ENCODE measurements at places on chromosomes 1 and 21.

GRCh38 chr21:40797891-40798290 is 49.1 kb downstream of the DSCAM start:
- no peak for DNase-seq

GRCh38 chr1:205068457-205069040 is 15.7 kb downstream of the TMEM81 start:
- DNase-seq, result no peak

- DNase-seq, result no peak
Measured at GRCh38 chr1:203282720-203283542, 22.4 kb upstream of the BTG2 start.

DNA sequence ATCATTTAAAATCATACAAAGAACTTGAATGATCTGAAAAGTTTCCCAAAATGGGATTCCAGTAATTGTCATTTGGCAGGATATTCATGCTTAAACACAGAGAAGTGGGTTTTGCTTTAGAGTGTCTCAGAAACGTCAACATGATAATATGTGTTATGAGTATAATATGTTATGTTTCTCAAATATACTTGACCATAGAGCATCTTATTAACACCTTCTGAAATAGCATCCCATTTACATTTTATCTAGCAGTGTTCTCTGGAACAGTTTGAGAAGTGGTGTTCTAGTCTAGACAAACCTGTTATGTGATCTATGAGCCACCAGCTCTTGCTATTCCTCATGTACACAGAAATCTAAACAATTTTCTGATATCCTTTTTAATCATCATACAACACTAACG is 588.8 kb upstream of the PBX1 start:
- DNase-seq, result no peak

- no peak for DNase-seq
Measured at GRCh38 chr1:69406244-69406643, 161.5 kb upstream of the LRRC7 start.

- DNase-seq, result no peak
Measured at GRCh38 chr21:46597031-46597430, 7.9 kb downstream of the S100B start.

- no peak for DNase-seq
Measured at GRCh38 chr1:204142032-204142974, 9.5 kb downstream of the ETNK2 start.

- no peak for DNase-seq
Measured at GRCh38 chr21:24955275-24955961, 651.9 kb downstream of the MRPL39 start.

GRCh38 chr1:238985312-238985711 is 401.1 kb upstream of the CHRM3 start:
- no peak for DNase-seq

GRCh38 chr1:102861247-102861646 is 247.1 kb downstream of the COL11A1 start:
- no peak for DNase-seq

- DNase-seq, result no peak
Measured at GRCh38 chr1:248277876-248278275, at the start of gene OR2T33. Gene OR2T33, minus strand, starts transcription at chr1:248277976. Its CDS starts 4,162 bp downstream, at chr1:248273814.

GRCh38 chr1:227886993-227887696 is 60.6 kb downstream of the WNT9A start:
- no peak for DNase-seq

- no peak for DNase-seq
Measured at GRCh38 chr21:44571844-44572782, 1.4 kb upstream of the KRTAP10-4 start.

DNA sequence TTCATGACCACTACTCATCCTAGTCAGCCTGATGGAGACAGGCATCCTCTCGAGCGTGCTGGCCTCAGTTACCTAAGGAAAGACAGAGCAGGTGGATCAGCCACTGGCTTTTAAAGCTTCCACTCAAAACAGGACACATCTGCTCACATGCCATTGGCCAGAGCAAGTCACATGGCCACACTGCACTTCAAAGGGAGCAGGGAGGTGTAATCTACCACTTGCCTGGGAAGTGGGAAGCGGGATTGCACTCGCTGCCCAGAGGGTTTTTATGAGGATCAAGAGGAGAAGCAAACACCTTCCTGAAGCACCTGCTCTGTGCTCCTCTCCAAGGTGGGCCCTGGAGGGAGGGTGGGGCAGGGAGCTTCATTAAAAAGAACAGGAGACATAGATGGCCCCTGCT is 108.0 kb downstream of the TAS1R2 start:
- no peak for DNase-seq

DNA sequence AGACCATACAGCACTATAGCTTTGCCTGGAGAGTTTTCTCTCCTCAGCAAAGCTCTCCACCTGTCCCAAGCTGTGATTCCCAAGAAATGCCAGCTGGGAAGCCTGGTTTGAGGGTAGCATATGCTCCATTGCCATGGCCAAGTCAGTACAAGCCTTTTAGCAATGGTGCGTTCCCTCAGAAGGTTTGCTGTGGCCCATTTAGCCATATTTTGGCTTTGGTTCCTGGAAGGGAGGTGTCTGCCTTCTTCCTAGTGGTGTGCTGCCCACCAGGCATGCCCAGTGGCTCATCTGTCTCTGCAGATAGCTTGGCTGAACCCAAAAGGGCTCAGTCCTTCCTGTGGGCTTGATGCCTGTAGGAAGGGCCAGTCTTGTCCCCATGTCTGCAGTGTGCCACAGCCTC is 32.4 kb downstream of the GALNT2 start:
- DNase-seq, result no peak

DNA sequence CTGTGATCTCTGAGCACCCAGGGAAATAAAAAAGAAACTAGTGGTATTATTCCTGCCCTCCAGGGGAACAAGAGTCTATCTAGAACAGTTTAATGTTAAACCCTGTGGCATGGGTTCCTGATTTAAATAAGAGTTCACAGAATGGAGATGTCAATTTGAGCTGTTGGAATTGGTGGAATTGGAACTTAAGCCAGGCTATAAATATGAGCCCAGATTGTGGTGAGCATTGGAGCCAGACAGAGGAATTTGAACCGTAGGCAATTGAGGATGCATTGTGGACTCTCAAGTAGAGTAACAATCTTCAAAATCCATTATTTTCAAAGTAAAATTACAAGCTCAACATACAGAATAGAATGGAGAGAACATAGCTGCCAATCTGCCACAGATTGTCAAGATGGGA is 98.2 kb downstream of the NEK7 start:
- DNase-seq, result no peak

DNA sequence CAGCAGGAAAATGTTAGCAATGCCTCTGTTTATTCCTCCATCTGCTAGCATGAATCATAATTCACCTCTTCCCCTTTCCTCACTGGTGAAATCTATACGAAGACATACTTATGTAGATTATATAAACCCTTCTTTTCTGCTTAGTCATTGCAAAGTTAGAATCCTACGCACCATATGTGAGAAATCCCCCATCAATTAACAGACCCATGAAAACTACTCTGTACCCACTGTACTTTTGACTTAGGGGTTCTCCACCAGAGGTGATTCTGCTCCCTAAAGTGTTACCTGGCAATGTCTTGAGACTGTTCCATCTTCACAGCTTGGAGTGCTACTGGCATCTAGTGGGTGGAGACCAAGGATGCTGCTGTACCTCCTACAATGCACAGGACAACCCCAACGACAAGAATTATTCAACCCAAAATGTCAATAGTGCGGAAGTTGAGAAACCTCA is 49.6 kb upstream of the KCTD3 start:
- DNase-seq, result no peak

DNA sequence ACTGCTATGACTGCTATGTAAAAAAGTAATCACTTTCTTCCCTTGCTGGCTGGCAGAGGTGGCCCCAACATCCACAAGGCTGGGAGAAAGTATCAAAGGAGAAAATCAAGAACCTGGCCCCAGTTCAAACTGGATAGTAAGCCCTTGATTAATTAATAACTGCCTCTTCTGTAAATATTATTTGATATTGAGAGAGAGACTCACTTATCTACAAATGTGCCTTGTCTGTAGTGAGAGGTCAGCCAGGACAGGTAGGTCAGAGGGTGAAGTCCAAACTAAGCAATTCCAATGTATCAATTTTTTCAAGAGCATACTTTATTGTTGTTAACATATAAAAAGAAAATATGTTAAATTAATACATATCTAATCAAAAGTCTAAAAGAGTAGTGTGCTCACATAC is 23.8 kb upstream of the TARBP1 start:
- DNase-seq, result no peak

DNA sequence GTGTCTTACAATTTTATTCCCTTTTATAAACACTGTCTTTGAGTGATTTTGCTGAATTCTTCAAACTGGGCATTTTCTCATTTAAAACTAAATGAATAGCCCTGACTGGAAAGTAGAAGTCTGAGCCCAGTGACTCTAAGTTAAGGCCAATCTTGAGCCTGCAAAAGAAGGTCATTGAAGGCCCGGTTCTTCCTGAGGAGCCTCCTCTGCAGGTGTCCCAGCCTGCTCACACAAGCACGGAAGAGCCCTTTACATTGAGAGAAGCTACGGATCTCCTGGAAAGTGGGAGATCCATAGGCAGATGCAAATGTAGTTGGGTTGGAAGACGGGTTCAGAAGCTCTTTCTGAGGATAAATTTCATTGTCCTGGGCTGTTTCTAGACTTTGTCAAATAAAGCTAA is 3.9 kb downstream of the ZNF678 start:
- no peak for DNase-seq

DNA sequence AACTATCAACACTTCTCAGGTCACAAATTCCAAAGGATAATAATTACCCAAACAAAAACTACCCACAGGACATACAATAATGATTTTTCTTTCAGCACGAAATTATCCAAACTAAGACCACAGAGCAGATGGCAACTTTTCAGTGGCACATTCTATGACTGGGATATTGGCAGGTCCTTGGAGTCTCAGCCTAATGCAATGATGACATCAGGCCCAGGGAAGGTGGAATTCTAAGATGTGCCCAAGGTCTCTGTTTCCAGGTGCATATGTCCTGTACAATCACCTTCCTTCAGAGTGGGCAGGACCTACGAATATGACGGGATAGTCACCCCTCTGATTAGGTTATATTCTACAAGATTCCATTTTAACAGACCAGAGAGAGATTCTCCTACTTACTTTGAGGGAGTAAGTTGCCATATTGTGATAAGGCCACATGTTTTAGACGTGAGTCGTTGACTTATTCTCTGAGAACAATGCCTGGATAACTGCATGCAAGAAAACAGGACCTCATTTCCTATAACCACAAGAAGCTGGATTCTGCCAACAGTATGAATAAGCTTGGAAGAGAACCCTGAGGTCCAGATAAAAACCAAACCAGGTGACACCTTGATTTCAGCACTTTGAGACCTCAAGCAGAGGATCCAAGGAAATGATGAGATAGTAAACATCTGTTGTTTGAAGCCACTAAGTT is 69.9 kb downstream of the ZC3H11B start:
- DNase-seq, result no peak

Measured in NCI-H2081 treated with DMSO at 0.1 percent for 48 hours (cell line).